ENCODE measurements at places on chromosomes 5 and 9.
A peak's percentile ranks its signal among the peaks of the same experiment; 100 is the strongest.

GRCh38 chr9:127608104-127608966, 3.7 kb upstream of the STXBP1 start:
- DNase-seq, result peak; percentile 93

DNA sequence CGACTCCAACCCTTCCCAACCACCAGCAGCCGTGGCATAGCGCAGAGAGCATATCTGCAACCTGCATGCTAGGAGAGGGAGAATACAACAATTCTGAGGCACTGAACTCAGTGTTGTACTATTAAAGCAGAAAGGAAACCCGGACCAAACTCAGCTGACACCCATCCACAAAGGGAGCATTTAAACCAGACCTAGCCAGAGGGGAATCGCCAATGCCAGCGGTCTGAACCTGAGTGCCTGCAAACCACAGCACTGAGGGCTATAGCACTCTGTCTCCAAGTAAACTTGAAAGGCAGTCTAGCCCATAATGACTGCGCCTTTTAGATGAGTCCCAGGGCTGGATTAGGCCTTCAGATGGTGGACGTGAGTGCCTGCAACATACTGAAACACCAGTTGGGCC, 494.4 kb upstream of the PTPRD start:
- DNase-seq, result no peak

DNA sequence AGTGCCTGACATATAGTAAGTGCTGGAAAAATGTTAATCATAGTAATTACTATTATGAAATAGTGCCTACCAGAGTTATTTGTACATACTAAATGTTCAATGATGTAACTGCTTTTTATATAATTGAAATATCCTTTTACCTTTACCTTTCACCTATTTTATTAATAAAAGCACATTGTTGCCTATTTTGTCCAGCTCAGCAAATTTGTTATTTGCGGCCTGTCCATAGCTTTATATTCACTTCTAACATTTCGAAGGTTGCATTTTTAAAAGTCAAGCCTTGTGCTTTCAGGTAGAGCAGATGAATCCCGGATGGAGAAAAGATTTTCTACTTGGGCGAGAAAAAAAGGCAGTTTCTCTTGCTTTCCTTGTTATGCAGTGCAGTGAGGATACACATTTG, 119.3 kb downstream of the TLE1 start:
- no peak for DNase-seq

DNA sequence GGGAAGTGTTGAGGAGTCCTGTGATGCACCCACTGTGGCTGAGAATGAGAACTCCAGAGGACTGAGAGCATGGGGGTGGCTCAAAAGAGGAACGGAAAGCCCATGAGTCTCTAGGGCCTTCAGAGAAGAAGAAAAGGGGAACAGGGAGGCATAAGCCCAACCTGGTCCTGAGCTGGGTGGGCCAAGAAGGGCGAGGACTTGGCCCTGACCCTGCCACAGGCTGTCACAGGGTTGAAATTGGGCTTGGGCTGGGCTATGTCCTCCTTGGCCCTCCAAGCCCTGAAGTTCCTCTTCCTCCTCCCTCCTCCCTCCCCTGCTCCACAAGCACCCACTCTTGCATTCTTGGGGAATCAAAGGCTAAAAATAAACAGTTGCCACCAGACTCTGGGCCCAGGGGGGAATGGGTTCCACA, 49.3 kb upstream of the PPARGC1B start:
- no peak for DNase-seq

DNA sequence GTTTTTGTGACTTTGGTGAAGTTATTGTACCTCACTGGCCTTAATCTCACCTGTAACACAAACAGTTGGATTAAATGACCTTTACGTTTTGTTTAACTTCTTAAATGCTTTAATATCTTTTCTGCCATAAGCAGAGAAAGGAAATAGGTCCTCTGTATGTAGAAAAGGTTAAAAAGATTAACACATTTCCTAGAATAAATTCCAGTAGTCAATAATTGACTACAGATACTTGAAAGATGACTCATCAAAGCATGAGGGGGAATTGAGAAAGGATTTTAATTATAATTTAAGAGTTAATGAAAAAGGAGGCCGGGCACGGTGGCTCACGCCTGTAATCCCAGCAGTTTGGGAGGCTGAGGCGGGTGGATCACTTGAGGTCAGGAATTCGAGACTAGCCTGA, 35.8 kb upstream of the CMYA5 start:
- no peak for DNase-seq

DNA sequence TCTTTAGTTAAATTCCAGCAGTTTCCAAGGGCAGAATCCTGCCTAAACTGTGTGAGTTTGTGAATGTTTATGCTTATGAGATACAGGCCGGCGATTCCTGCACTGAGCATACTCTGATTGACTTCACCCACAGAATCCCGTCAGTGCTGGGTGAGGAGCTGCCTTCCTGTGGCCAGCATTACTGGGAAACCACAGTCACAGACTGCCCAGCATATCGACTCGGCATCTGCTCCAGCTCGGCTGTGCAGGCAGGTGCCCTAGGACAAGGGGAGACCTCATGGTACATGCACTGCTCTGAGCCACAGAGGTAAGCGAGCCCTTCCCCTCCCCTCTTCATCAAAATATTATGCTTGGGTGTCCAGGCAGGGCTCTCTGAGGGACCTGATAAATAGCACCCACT, 103.7 kb downstream of the CMYA5 start:
- DNase-seq, result no peak

All from NCI-H1092 treated with DMSO at 0.1 percent for 48 hours (cell line).